Astrocyte (in vitro differentiated cells and primary cell): ENCODE measurements at places on chromosomes 6 and 20.
A peak's percentile ranks its signal among the peaks of the same experiment; 100 is the strongest.

DNA sequence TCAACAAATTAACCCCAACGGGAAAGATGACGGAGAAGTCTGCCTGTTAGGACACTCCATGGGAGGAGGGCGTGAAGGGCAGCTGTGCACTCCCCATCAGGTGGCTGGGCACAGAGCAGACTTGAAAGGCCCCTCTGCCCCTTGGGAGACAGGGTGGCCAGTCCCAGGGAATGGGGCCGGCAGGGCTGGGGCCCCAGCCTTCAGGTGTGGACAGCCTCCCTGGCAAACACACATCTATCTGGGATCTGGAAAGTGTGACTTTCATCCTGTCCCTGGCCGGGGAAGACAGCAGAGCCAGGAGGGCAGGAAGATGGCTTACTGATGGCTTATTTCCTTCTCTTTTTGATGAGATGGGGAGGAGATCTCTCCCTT is 4.5 kb upstream of the FRMD1 start:
- DNase-seq: no peak

GRCh38 chr6:88982720-88983119 is 19.3 kb upstream of the RNGTT start:
- peak; percentile 79 for DNase-seq

- DNase-seq: peak; percentile 32
Measured at GRCh38 chr6:38493931-38494547, 145.7 kb downstream of the BTBD9 start.

- no peak for DNase-seq
Measured at GRCh38 chr6:1202201-1202600, 109.7 kb upstream of the FOXQ1 start.

DNA sequence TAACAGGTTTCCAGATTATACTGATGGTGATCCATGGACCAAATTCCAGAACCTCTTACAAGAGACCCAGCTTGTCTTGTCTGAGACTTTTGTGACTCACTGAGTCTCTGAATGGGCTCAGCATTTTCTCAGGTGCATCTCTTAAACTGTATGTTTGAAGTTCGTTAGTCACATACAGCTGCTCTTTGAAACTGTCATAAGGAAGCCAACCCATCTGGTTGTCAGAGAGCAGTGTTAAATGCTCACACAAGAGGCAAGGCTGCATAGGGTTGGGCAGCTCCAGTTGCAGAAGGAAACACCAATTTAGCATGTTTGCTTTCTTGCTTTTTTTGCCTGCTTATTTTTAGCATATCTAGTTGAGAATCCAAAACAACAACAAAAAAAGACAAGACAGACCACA is 47.1 kb downstream of the TRIM27 start:
- no peak for DNase-seq

- no peak for DNase-seq
Measured at GRCh38 chr6:168384045-168385036, 56.6 kb upstream of the SMOC2 start.

DNA sequence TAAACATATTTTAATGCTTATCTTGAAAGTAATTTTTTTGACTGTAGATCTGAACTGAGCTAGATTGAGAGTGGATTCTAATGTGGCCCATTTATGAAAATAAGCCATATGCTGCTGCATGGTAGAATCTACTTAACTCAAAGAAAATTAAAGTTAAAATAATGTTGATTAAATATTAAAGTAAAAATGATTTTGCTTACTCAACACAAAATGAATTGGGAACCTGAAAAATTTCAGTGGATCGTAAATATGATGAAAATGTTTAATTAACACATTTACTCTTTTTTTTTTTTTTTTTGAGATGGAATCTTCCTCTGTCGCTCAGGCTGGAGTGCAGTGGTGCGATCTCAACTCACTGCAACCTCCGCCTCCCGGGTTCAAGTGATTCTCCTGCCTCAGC is 144.5 kb upstream of the HMGN3 start:
- DNase-seq: no peak

- no peak for DNase-seq
Measured at GRCh38 chr6:76004202-76004601, 68.3 kb downstream of the IMPG1 start.

- no peak for DNase-seq
Measured at GRCh38 chr6:46011188-46012085, 4.2 kb downstream of the CLIC5 start.

DNA sequence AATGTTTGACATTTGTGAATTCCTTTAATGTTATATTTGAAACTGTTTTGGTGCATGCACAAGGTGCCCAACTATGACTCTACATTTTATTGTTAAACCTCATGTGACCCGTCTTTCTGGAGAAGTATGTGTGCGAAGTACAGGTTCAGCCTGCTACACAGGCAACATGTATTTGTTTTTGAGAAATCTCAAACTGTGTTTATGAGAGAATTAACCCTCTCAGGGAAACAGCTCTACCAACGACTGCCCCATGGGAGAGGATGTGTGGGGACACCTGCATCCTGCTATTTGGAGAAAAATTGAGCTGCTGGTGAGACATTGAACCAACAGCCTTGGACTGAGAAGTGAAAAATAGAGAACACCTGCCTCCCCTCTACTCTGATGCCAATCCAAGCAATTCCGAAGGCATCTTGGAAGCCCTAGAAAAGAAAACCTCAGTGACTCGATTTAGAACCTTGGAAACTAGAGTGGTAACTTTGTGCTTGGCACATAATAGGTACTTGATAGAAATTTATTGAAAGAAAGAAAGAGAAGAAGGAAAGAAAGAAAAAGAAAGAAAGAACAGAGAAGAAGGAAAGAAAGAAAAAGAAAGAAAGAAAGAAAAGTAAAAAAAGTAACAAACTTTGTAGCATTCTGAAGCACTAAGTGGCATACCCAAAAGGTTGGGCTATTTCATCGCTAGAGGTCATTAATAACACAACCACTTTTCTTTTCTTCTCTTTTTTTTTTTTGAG is 2.9 kb upstream of the AKAP12 start:
- no peak for DNase-seq

- no peak for DNase-seq
Measured at GRCh38 chr20:50191065-50191543, 474 bp downstream of the CEBPB start.
